ENCODE measurements at places on chromosomes 2 and 18.

DNA sequence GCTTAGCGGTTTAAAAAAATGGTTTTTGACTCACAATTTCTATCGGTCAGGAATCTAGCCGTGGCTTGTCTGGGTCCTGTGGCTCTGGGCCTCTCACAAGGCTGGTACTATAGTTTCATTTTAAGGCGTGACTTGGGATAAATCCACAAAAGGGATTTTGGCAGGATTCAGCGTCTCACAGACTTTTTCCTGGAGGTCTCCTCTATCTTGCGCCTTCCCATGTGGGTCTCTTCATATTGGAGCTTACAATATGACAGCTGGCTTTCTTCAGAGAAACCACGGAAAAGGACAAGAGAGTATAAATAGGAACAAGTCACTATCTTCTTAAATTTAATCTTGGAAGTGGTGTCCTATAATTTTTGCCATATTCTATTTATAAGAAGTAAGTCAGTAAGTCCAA lies 250.5 kb downstream of the DSC3 start:
- no peak for DNase-seq

GRCh38 chr2:110143982-110144381 lies 28.4 kb upstream of the MALL start:
- DNase-seq: no peak

GRCh38 chr18:50614838-50615237 lies 55.0 kb downstream of the MAPK4 start:
- DNase-seq: no peak

- DNase-seq: no peak
Observed at GRCh38 chr2:196153480-196153879, 17.9 kb downstream of the STK17B start.

DNA sequence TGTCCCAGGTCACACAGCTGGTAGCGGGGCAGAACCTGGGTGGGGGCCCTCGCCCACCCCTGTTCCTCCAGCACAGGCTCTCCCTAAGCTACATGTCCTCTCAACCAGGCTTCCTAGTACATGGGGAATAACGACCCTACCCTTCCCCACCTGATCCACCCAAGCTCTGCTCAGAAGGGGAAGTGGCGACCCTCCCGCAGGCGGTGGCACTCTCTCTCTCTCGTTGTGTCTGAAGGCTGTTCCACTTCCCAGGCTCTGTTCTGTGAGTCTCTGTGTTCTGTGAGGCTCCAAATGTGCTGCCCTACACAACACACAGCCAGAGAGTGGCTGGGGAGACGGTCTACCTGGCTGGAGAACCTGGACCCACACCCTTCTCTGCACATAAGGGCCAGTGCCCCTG lies 135.8 kb downstream of the COPS8 start:
- no peak for DNase-seq

- no peak for DNase-seq
Observed at GRCh38 chr18:30192216-30192615, 850.3 kb downstream of the DSC3 start.

DNA sequence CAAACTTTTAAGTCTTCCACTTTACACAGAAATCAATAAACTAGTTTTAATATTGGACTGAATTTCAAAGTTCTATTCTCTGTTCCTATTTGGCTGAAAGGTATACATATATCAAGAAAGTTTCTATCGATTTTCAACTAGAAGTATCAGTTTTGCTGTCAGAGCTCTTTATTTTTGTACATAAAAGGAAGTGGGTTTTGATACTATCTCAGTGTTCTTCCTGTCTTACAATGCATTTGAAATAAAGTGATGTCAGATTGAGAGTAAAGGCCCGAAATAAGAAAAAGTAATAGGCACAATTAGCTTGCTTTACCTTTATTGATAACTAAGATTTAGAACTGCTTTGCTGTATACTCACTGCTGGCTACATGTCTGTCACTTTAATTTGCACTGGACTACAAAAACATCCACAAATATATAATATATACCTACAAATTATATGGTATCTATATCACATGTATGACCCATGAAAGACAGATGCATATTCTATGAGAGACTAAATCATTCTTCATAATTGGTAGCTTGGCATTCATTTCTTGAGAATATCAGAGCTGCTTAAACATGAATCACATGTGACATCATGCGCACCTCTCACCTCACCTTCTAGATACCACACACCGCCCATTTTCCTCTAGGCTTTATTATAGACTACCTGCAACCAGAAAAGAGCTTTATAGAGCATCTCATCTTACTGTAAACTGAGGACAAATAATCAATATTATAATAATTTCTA lies 83.6 kb downstream of the ASXL2 start:
- no peak for DNase-seq

DNA sequence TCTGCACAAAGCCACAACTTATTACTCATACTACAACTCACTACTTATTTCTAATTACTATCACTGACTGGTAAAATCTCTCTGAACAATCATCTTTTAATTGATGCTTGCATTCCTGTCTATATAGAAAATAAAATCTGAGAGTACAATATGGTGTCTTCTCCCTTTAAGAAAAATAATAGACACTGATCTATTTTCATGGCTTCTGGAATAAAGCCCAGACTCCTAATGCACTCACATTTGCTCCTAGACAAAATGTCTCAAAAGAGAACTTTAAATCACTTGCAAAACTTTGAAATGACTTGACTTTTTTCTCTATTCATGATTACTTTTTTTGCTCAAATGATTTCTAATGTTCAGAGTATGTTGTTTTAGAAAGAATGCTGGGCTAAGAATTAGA lies 28.7 kb downstream of the ESCO1 start:
- no peak for DNase-seq

DNA sequence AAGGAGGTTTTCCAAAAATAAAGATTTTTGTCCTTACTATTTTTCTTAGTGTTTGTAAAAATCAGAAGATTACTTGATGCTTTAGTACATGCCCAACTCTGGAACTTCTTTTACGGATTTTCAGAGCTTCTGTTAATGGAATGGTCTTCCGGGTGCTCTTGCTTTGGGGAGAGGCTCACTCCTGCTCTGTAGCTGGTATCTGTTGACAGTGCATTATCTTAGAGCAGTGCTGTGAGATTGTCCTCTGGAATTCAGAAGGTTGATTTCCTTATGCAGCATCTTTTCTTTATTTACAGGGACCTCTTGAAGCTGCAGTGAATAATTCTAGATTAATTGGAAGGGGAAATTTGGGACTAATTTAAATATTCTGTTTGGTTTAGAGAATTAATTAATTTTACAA lies 4.6 kb downstream of the MAPRE2 start:
- DNase-seq: no peak

DNA sequence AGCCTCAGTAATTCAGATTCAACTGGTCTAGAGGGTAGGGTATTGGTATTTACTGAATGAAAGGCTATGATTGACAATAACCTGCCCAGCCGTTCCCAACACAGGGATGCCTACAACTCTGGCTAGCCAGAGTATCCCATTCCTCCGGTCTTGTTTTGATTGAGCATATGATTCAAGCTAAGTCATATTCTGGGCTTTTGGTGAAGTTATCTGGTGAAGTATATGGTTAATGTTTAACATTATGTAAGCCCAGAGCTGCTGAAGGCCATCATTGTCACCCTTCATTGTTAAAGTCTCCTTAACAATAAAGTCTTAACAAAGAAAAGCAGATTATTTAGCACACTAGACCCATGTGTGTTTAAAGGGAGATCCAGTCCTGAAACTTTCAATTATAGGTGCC lies 152.6 kb downstream of the EXOC6B start:
- DNase-seq: no peak

DNA sequence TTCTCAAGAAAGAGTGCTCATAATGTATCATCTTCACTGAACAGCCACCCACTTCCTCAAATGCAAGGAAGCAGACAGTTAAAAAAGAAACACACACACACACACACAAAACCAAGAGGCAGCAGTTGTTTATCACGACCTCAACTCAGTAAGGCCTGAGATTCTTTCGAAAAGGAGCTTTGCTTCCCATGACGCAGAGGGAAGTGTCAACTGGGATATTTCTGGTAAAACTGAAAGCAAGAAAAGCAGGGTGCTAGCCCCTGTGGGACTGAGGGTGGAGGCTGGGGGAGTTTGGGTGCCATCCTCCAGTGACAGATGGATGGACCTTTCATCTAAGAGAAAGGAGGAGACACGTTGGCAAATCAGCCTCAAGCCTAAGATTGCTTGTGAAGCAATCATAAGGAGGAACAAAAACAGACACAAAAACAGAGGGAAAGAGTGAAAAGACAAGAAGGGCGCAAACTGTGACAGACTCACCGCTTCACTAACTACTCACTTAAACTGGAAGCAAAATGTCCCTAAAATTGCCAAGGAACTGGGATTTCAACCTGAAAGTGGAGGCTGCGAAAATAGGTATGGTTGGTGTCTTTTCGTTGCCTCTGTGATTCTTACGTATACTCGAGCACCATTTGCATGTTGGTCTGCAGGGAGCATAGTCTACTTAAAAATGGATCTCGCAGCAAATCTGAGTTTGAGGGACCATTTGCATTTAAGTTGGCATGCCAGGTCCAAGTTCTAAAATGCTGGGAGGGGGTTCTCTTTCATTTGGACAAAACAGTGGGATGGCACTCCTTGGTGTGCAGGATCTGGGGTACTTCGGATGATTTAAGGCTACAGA lies at the start of gene ARHGAP25:
ARHGAP25 (plus strand) TSS at position 124 of the 838 bp plus-strand sequence; CDS start at position 513, 389 bp downstream.
- no peak for DNase-seq

- DNase-seq: no peak
Observed at GRCh38 chr2:75994759-75995158, 284.0 kb upstream of the GCFC2 start.

DNA sequence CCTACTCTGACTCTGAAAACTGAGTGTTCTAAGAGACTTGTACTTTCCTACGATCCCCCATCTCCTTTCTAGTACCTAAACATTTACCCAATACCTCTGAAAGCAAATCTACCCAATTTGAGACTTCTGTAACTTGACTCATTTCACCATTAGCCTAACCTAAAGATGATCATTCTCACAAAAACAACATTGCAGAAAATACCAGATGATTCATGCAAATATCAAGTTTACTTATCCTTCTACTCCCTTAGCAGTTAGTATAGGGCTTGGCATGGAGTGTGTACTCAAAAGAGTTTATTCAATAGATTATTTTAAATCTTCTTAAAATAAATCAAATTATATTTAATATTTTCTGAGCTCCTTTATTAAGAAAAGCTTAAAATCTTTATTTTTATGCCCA lies 89.6 kb downstream of the NR4A2 start:
- DNase-seq: no peak

GRCh38 chr2:163123526-163123925 lies 285.0 kb upstream of the KCNH7 start:
- no peak for DNase-seq

GRCh38 chr18:24397131-24397693 lies 412 bp downstream of the OSBPL1A start:
- DNase-seq: no peak

GRCh38 chr2:113015655-113016054 lies 10.4 kb downstream of the IL36A start:
- DNase-seq: no peak

- no peak for DNase-seq
Observed at GRCh38 chr18:36352384-36352783, 54.9 kb downstream of the FHOD3 start.

GRCh38 chr2:161946489-161947107 lies 127.4 kb downstream of the DPP4 start:
- DNase-seq: no peak

- no peak for DNase-seq
Observed at GRCh38 chr18:9135912-9136314, 668 bp upstream of the ANKRD12 start.

GRCh38 chr2:45938649-45939511 lies 287.4 kb downstream of the PRKCE start:
- no peak for DNase-seq

GRCh38 chr18:60100778-60101177 lies 201.0 kb downstream of the PMAIP1 start:
- DNase-seq: no peak

DNA sequence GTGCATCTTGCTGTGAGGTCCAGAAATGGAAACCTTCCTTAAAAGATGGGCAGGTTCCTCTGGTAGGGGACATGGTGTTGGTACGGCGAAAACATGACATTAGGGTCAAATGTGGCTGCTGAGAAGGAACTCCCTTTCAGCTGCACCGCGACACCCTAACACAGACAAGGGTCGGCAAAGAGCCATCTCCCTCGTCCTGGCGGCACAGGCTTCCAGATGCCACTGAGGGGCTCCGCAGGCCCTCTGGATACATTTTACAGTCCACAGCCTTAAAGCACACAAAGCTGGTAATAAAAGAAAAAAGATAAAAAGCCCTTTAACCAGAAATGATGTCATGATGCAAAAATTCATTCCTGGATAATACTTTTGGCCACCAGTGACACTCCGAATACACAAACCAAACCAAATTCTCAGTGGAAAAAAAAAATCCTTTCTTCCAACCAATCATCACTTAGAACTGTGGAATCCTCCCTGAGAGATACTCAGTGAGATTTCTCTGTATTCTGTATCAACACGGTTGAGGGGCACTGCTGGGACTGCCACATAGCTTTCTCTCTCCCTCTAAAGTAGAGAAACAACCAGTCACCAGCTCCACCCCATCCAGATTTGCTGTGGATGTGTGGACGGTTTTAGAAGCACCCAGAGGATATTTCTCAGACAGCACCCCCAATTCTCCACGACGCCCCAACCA lies 174.8 kb downstream of the HDAC4 start:
- no peak for DNase-seq

GRCh38 chr2:141728142-141728541 lies 402.7 kb downstream of the LRP1B start:
- DNase-seq: no peak

- DNase-seq: no peak
Observed at GRCh38 chr2:196719110-196719872, 79.8 kb downstream of the CCDC150 start.

- no peak for DNase-seq
Observed at GRCh38 chr2:217606296-217606695, 396.5 kb downstream of the TNS1 start.

DNA sequence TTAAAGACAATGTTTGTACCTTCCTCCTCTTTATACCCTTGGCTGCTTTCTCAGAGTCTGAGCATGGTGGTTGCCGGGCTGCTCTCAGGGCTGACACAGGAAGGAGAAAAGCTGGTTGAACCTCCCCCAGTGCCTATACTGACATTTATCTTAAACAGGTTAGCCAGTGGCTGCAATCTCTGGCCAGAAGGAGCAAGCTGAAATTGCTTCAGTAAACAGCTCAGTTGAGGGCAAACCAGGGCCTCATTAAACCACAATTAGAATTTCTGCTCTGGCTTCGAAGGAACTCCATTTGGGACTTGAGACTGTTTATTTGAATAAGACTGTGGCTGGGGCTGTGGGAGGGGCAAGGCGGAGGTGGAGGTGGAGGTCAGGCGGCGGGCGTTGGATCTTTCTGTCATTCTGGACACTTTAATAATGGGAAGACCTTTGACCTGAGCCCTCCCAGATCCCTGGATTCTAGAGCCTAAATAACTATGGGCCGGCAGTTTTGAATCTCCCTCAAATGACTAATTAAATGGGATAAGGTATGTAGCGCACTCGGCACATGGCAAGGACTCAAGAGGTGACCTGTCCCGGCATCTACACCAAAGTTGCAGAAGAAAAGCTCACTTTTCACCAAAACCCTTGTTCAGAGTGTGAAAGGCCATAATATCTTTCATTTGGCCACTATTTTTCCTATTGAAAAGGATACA lies 120.6 kb upstream of the MYCN start:
- no peak for DNase-seq
